Foreskin melanocyte (primary cell): ENCODE measurements at places on chromosomes 6 and 20.

DNA sequence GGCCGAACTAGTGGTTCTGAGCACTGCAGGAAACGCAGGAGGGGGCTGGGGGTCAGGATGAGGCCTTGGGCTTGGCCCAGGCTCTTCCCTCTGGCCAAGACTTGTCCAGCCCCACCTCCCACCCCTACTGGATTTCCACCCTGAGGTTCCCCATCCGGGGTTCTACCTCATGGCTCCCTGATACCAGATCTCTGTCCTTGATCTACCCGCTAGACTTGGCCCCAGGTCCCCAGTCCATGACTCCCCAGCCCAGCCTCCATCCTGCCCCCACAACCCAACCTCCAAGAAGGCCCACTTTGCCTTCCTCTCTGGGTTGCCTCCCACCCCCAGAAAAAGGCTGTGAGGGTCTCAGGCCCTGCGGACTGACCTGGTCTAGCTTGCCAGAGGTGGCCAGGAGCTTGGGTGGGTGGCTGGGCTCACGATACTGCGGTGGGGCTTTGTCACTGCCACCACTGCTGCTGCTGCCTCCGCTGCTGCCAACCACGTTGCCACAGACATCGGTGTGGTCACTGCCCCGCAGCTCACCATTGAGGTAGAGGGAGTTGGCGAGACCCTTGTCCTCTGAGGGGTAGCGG, 6.8 kb upstream of the FASTKD5 start:
- DNase-seq = no peak

DNA sequence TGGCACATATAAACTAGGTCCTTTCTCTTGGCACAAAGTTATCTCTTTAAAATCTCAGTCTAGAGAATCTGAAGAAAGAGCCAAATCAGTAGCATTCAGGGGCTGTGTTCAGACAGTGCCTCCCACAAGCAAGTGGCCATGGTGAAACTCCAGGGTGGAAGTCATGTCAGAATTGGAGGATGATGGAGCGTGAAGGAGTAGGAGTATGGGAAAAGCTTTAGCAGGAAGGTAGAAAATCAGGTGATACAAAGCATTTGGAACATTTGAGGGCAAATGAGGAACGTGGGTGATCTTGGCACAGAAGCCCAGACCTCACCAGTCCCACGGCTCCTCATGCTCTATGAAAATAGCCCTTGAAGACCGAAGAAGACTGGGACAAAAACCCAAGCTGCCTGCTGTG, 2.8 kb upstream of the HLA-DQB1 start:
- DNase-seq = no peak

DNA sequence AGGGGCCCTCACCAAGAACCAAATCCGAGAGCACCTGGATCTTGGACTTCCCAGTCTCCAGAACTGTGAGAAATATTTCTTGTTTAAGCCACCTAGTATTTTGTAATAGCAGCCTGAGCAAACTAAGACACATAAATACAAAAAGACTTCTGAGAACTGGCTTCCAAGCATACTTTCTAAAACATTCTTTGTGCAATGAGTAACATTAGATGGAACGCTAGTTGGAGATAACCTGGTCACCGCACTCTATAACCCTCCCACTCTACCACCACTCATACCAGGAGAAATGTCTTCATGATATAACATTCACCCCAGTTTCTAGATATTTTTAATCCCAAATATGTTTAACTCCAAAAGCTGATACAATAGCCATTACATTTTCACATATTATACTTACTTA, 169.5 kb upstream of the THEMIS start:
- DNase-seq = no peak

DNA sequence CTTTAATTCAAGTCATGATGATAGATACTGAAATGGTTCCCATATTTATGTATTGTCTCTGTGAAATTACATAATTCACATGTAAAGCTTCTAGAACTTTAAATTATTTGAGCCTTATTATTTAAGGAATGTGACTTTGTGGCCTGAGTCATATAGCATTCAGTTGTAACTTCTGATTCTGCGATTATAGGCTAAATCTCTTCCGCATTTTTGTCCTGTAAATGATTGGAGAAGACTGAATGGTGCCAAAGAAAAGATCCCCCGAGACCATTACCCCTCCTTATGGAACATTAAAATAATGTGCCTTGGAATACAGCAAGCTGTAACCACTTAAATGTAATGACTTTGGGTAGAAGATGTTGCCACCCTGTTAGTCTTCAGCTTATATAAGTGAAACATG, 63.3 kb upstream of the MAP7 start:
- DNase-seq = no peak

DNA sequence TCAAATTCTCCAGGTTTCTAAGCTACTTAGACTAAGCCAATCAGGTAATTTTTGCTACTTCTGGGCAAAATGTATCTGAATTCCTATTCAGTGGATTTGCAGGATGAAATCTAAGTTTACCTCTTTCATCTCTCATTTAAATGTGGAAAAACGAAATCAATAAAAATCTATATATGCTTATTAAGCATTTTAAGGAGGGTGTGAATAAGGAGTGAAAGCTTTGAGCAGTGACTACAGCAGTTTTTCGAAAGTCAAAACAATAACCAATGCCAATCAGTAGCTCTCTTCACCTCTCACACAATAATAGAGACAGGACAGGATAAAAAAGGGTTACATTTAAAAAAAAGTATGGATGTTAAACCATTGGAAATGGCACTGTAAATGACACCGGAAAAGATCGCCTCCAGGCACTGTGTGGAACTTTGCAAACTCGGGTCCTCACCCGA, 476 bp upstream of the BCKDHB start:
- no peak for DNase-seq

DNA sequence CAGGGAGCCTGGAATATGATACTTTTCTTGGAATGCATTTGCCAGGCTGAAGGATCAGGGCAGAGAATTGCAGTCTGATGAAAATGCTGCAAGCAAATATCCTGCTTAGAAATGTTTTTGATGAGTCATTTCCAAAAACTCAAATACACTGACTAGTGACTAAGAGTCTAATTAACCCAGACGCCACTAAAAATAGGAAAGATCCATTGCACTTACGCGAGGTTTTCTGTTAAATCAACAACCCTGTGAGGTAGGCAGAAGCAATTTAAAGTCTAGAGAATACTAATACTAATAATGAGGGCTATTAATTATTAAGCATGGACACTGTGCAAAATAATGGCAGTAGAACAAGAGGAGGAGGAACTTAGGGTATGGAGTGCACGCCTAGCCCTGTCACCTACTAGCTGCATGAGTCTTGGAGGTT, 130.1 kb upstream of the DOK5 start:
- peak; percentile 46 for DNase-seq

- DNase-seq = no peak
Observed at GRCh38 chr20:24743641-24744040, 205.4 kb upstream of the CST7 start.

GRCh38 chr6:36360241-36361054, 23.8 kb upstream of the BNIP5 start:
- peak; percentile 64 for DNase-seq

- DNase-seq = no peak
Observed at GRCh38 chr6:40353197-40353966, 233.8 kb downstream of the LRFN2 start.

DNA sequence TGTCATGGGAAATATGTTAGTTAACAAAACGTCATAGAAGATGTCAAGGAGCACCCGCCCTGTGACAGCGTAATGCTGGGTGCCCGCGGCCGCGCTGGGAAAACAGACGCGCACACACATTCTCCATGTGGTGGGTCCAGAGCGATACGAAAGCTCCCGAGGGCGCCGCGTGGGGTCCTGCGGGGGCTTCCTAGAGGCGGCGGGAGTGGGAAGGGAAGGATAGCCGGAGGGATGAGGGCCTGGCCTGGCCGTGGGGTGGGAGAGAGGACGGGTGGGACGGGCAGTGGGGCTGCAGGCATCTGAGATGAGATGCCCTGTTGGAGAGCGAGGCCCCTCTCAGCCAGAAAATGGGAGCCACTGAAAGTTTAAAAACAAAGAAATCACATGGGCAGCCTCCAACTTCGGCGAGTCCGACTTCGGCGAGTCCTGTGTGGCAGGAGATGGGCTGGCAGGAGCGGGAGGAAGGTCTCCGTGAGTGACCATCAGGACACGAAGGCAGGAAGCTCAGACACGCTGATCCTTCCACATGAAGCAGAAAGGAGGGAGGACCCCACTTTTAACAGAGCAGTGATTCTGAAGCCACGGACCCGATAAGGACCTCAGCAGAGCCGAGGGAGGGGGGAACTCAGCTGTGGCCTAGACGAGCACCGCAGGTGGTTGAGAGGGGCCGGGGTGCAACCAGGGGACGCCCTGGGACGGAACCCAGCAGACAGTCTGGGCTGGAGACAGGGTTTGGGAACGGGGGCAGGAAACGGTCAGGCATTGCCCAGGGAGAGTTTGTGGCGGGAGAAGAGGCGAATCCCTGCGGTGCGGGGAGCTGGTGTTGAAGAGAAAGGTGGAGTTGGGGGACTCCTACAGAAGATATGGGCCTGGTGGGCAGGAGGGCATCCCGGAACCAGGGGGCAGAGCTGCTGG, 114.1 kb upstream of the FRMD1 start:
- DNase-seq = no peak

DNA sequence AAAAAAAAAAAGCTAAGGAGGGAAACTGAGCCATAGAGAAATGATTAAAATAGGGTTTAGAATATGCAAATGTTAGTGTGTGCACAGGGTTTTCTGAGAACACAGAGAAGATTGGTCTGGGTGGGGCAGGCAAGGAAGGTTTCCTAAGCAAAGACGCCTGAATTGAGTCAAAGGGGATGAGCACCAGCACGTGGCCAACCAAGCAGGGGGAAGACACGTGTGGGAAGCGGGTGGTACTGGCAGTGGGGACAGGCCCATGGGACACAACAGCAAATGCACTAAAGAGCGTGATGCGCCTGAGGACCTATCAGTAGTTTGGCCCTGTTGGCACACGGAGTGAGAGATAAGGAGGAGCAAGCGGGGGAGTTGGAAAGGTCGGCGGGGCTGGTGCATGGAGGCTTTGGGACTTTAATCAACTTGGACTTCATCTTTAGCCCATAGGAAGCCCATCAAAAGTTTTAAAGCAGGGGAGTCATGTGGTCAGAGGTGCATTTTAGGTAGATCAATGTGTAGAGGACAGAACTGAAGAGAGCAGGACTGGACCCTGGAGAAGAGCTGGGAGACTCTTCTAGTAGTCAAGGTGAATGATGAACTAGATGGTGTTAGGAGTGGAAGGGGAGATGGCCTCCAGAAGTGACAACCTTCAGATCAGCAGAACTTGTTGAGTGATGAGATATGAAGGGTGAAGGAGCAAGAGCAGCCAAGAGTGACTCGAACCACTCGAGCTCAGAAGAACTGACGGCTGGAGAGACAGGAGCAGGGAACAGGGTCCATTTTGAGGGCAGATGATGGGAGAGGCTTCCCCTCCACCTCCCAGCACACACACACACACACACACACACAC, 40.2 kb upstream of the MAP3K4 start:
- DNase-seq = no peak

- no peak for DNase-seq
Observed at GRCh38 chr20:54324041-54324440, 116.2 kb downstream of the PFDN4 start.

DNA sequence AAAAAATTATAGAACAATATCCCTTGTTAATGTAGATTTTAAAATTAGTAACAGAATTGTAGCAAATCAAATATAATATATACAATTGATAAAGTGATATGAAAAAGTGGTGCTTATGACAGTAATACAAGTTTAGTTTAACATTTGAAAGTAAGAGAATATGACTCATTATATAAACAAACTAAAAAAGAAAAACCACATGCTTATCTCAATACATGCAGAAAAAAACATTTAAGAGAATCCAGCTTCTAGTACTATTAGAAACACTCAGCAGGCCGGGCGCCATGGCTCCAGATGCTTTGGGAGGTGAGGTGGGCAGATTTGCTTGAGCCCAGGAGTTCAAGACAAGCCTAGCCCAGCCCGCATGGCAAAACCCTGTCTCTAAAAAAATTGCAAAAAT, 60.7 kb upstream of the LAMA2 start:
- DNase-seq = no peak
